ENCODE measurements at places on chromosomes 3 and 15. TPM values are rescaled to one million over a fixed set of nuclear protein-coding genes. Genes with fewer than 3 reads are reported as not detected.

The PLD1 gene
- total RNA-seq = 7.7 TPM

The SLC22A13 gene
- total RNA-seq = 1.2 TPM

The TM4SF18 gene
- total RNA-seq = 0.39 TPM

The IGDCC3 gene
- not detected for total RNA-seq

The P2RY13 gene
- total RNA-seq = not detected

The CIDEC gene
- 10.3 TPM for total RNA-seq

The HSPBAP1 gene
- total RNA-seq = 4.8 TPM

The REC114 gene
- not detected for total RNA-seq

The DAZL gene
- total RNA-seq = 0.37 TPM

The NR1I2 gene
- not detected for total RNA-seq

The DYNLT2B gene
- total RNA-seq = 6.5 TPM

The KBTBD8 gene
- total RNA-seq = 0.73 TPM

The LEKR1 gene
- 2.2 TPM for total RNA-seq

The THRB gene
- total RNA-seq = 5.9 TPM

The STAC gene
- total RNA-seq = 0.37 TPM

The GOLGA8J gene
- not detected for total RNA-seq

The ZNF385D gene
- 5.1 TPM for total RNA-seq

The IL1RAP gene
- 8.5 TPM for total RNA-seq

The GOLGA8S gene
- not detected for total RNA-seq

The OSBPL10 gene
- total RNA-seq = 11.1 TPM

The CLDN1 gene
- 0.20 TPM for total RNA-seq

The ZNF662 gene
- 2.2 TPM for total RNA-seq

The CEMIP gene
- 1.4 TPM for total RNA-seq

The FBXW12 gene
- total RNA-seq = 0.20 TPM

The POLG gene
- total RNA-seq = 57.0 TPM

The SUCNR1 gene
- not detected for total RNA-seq

The GRIP2 gene
- not detected for total RNA-seq

The AMIGO3 gene
- 1.2 TPM for total RNA-seq

The CCDC12 gene
- total RNA-seq = 23.1 TPM

The PPCDC gene
- total RNA-seq = 9.2 TPM

All from subcutaneous preadipocyte (primary cell).